Mucosa of descending colon (tissue), 3 donors: ENCODE measurements at places on chromosomes 1 and 21.

DNA sequence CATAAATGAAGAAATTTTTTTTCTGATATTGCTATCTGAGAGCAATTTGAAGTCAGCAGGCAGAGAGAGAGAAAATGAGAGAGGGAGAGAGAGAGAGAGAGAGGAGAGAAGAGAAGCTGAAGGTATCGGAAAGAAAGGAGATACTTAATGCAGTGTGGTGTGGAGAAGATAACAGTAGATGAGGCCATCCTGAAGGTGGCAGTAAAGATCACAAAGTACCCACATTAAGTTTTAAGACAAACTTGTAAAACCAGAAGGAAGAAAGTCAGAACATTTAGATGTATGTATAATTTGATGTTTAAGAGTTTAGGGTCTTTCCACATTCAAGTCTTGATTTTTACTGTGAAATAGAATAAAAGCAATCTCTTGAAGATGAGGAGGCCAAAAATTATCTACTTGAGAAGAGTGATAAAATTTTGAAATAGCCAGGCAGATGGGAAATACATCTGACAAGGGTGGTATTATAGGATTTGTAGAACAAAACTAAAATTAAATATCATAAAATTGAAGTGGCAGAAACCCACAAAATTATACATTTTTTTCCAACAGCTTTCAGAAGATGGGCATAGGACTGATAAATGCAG, 1753.4 kb downstream of the MRPL39 start:
- no peak for DNase-seq

DNA sequence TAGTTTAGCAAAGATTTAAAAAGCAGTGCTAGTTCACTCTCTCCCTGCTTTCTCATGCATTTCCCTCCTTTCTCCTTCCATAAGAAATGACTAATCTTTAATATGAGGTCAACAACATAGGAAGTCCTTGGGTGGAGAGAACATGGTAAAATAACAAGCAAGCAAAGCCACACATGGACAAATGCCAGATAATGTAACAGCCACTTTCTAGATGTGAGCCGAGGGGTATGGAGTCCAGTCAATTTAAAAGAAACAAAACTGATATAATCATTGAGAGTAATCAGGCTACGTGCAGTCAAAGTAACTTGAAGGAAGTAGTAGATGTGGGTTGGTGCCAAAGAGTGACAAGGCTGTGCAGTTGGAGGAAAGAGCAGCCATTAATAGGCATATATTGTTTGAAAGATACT, 69.6 kb downstream of the DUSP10 start:
- DNase-seq = no peak

GRCh38 chr1:39016604-39017171, 9.5 kb upstream of the NDUFS5 start:
- no peak for DNase-seq

GRCh38 chr1:244236721-244237120, 185.6 kb downstream of the ZBTB18 start:
- no peak for DNase-seq

- peak; percentile 67 for DNase-seq
Measured at GRCh38 chr1:228464487-228464983, 22.6 kb upstream of the RNF187 start.

DNA sequence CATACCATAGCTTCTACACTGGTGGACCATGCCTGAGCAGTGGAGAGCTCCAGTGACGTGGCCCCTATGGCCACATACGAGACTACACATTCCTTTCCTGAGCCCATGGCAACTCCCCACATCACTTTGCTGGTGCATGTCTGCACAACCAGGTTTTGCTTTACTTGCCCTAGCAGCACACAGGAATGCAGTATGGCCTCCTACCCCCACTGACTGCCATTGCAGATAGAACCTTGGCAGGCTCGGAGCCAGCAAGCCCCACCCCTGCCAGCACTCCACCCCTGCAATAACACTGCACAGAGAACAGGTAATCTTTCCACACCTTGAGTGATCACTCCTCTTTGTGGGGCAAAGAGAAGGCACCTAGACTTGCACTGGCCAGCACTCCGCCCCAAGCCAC, 531.9 kb upstream of the CAMK1G start:
- DNase-seq = peak; percentile 69

DNA sequence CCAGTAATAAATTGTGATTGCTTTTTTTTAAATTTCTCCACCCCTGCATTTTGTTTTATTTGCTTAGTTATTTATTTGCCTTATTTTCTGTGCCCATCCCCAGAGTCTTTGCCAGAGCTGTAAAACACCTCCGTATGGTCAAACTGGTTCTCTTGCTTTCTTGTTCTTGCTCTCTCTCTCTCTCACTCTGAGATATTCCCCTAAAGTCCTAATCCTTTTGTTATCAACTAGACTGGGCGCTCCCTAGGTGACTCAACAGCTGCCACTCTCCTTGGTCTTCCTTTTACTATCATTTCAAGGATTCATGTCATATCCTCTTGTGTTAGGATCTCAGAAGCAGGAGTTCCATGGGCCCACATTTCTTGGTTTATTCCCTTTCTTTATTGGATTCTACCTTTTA, 160.0 kb downstream of the PRDM2 start:
- peak; percentile 42 for DNase-seq

- DNase-seq = no peak
Measured at GRCh38 chr1:13901039-13901438, 201.1 kb downstream of the PRDM2 start.

DNA sequence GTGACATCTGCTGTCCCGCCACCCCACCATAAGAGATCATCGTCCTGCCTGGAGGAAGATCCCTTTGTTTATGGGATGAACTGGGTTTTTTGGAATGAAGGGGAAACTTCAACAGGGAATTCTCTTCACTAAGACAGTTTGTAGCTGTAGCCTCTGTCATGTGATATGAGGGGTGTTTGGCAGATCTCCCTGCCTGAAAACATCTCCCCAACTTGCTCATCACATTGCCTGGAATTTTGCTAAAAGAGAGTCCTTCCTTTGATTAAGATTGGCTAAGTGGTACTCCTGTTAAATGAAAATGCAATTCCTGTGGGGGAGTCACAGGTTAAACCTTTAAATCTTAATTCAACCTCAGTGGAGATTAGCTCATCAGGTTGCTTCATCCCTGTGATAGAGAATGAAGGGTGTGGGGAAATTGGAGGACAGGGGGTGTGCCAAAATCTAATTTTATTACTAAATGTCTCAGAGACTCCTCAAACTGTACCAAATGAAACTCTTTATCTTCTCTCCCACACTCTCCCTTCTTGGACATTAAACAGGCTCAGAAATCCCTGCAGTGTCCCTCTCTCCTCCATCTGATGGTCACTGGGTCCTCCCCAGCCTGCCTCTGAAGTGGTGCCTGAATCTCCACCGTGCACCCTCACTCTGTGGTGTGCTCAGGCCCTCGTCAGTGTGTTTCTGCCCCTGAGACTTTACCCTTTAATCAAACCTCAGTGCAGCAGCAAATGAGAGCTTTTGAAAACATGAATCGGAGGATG, 54.8 kb downstream of the IER5 start:
- DNase-seq = no peak

DNA sequence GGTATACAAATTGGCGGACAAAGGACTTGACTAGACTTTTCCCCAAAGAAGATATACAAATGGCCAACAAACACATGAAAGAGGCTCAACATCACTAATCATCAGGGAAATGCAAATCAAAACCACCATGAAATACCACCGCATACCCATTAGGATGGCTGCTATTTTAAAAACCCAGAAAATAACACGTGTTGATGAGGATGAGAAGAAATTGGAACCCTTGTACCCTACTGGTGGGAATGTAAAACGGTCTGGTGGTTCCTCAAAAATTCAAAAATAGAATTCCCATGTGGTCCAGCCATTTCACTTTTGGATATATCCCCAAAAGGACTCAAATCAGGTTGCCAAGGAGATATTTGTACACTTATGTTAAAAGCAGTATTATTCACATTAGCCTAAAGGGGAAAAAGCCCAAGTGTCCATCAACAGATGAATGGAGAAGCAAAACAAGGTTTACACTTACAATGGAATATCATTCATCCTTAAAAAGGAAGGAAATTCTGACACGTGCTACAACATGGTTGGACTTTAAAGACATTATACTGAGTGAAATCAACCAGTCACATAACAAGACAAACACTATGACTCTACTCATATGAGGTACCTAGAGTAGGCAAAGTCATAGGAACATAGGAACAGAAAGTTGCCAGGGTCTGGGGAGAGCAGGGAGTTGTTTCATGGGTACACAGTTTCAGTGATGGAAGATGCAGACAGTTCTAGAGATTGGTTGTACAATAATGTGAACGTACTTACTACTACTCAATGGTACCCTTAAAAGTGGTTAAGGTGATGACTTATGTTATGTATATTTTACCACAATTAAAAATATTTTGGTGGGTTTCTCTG, 17.0 kb downstream of the CD34 start:
- DNase-seq = no peak

DNA sequence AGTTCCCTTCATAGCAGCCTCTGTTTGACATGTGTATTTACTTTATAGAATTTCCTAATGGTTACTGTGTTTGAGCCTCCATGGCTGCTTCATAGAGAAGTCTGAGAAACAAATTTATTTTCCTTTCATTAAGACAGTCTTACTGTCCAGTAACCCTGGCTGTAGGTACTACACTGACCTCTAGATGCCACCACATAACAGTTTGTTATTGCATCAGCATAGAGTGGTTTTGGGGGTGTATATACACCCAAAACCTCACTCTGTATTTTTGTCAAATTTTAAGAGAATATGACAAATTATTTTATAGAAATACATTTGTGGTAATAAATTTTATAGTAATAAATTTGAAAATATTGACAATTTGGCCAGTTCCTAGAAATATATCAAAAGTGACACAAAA, 57.3 kb downstream of the OBSCN start:
- DNase-seq = no peak

GRCh38 chr1:192159014-192159413, 752 bp downstream of the RGS18 start:
- no peak for DNase-seq

DNA sequence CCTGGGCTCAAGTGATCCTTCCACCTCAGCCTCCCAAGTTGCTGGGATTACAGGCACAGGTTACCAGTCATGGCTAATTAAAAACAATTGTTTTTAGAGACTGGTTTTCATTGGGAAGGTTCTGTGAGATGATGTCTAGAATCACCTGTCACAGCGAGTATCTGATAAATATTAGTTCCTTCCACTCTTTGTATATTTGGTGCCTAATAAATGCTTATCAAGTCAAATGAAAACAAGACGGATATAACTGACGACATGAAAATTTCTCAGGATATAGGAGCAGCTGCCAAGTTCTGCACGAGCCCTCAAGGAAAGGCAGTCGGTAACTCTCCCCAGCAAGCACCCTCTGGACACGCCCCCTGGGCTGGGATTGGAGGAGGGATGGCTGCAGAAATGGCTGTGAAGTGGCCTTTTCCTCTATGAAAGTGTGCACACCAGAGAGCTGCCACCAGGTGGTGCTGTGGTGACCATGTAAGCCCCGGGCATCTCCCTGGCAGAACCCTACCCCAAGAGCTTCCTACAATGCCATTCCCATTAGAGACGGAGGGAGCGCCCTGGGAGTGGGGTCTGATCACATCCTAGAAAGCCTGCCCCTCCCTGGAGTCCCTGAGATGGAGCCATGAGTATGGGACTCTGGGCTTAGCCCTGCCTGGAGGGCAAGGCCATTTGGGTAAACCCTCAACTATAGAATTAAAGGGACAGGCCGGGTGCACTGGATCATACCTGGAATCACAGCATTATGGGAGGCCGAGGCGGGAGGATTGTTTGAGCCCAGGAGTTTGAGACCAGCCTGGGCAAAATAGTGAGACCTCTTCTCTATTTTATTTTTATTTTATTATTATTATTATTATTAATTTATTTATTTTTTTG, 50.9 kb downstream of the HTR6 start:
- DNase-seq = peak; percentile 90

- no peak for DNase-seq
Measured at GRCh38 chr21:43323244-43324005, 103.5 kb downstream of the SIK1 start.

GRCh38 chr1:237411621-237412020, 369.6 kb downstream of the RYR2 start:
- DNase-seq = no peak

- no peak for DNase-seq
Measured at GRCh38 chr1:225899044-225899925, 10.3 kb upstream of the LEFTY1 start.

DNA sequence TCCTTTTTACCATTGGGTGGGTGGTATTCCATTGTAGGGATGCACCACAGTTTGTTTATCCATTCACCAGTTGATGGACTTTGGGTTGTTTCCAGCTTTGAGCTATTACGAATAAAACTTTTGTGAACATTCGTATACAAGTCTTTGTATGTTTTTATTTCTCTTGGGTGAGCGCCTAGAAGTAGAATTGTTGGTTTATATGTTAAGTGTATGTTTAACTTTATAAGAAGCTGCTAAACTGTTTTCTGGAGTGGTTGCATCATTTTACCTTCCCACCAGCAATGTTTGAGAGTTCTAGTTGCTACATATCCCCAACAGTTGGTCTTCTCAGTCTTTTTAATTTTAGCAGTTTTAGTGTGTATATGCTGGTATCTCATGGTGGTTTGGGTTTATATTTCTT, 132.5 kb downstream of the PEX14 start:
- DNase-seq = no peak

DNA sequence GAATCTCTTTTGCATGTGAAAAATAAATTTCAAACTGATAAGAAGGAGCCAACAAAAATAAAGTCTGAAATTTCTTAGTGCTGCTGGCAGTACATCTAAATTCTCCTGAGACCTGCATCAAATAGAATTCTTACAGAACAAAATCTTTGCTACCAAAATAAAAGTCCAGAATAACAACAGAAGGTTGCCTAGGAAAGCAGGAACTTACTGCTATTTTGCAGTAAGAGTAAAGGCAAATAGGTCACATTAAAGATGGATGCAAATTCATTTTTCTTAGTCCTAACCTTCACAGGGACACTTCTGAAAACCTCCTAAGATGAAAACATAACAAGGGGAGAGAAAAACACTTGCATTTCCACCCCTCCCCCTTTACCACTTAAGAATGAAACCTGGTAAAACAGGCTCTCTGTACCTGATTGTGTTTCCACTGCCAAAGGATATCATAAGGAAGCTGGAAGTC, 59.0 kb downstream of the RUSC1 start:
- no peak for DNase-seq

- no peak for DNase-seq
Measured at GRCh38 chr1:104132382-104132973, 382.8 kb downstream of the AMY1C start.

GRCh38 chr1:156692925-156693847, 12.2 kb downstream of the CRABP2 start:
- no peak for DNase-seq

GRCh38 chr1:236209185-236209584, 66.8 kb downstream of the GPR137B start:
- DNase-seq = no peak

DNA sequence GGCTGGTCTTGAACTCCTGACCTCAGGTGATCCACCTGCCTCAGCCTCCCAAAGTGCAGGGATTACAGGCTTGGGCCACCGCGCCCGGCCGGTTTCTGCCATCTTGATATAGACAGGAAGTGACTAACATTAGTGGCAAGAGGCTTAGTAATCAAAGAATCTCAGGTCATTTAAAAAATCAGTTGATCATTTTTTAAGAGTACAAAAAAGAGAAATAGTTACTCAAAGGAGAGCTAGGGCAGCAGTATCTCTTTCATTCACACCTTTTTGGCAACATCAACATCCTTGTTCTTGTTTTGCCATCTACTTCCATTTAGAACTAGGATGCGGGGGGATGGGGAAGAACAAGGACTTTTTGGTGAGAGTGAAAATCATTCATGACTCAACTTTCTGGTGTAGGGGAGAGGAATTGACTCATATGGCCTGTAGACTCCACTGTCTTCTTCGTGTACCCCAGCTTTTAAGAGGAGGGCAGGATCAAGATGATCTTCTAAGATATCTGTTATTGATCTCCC, 8.8 kb downstream of the FCRLB start:
- no peak for DNase-seq

GRCh38 chr21:24183077-24183476, 1424.2 kb downstream of the MRPL39 start:
- DNase-seq = no peak
